ENCODE measurements at places on chromosomes 5 and 9.

DNA sequence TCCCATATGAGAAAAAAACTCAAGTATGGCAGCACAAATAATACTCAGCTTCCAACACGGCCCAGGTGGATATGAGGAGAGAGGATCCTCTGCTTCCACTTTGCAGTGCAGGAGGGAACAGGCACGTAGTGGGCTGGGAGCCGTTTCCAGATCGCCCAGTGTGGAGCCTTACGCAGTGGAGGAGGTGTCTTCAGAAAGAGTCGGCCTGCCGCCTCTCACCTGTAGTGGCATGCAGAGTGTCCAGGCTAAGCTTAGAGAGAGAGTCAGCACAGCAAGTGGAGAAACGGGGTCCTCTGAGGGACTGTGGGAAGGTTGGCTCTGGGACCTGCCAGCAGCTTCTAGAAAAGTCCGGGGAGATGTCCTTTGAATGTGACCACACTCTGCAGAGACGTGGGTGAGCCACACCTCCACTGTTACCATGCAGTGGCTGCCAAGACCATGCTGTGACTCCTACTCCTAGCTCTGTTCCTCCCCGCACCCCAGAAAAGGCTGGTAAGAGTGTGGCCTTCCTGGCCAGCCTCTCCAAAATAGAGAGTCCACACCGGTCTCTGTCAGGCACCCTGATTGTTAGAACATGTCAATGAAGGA lies 3.5 kb upstream of the SEMA4D start:
- no peak for DNase-seq

- DNase-seq = no peak
Measured at GRCh38 chr5:127184851-127185250, 105.7 kb upstream of the MEGF10 start.

DNA sequence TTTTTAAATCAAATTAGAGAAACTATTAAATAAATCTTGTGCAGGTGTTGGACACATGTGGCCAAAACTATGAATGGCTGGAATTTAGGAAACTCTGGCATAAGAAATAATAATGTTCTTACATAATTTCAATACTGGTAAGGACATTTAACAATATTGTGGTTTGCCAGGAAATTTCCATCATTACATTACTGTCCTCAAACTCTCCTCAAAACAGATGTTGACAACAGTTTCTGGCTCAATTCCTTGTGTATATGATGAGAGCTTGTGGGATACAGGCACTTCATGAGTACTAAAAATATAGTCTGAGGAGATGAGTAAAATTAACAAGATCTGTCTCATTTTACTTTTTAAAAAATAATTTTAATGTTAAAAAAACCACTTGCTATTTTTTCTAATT lies 27.9 kb downstream of the MCTP1 start:
- DNase-seq = no peak

DNA sequence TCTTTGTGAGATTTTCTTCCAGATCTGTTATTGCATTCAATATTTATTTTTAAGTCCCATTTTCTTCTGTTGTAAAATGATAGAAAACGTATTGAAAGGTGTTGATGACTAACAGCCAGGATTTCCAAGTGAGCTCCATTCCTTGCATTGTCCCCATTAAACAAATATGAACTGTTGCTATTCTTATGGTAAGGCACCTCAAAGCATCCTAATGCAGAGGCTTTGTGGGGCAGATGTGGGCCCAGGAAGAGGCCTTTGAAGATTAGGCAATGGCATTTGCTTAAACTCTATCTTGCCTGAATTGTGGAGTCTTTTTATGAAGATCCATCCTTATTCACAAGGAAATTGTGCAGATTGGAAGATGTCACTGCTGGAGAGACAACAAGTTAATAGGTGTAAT lies 38.9 kb downstream of the NTRK2 start:
- DNase-seq = no peak

DNA sequence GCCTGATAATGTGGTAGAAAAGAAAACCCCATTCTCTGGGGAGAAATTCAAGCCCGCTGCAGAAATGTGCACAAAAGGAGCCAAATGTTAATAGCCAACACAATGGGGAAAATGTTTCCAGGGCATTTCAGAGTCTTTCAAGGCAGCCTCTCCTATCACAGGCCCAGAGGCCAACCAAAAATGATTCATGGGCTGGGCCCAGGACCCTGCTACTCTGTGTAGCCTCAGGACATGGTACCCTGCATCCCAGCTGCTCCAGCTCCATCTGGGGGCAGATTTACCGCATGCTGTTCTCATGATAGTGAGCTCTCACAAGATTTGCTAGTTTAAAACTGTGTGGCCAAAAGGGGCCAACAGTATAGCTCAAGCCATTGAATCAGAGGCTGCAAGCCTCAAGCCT lies 41.1 kb downstream of the RAPGEF6 start:
- no peak for DNase-seq

DNA sequence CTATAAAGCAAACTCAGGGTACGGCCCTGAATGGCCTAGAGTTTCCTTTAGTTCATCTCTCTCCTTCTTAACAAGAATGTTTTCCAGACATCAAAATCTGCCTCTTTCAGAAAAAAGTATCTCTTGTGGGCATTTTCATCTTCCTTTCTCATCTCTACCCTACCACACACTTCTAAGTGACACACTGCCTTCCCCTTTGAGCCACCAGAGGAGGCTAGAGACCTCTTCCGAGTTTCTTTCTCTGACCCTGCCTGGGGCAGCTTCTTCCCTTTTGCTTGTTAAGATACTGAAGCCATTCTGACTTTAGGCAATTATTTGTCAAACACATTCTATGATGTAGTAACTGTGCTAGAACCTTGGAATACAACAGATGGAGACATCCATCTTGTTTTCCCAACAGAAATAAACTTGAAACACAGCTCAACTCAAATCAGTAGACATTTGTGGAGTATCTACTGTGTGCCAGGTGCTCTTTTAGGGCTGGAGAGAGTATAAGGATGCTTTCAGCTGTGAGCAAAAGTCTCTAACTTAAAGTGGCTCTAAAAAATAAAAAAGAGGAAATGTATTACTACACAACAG lies 8.6 kb upstream of the SV2C start:
- no peak for DNase-seq

DNA sequence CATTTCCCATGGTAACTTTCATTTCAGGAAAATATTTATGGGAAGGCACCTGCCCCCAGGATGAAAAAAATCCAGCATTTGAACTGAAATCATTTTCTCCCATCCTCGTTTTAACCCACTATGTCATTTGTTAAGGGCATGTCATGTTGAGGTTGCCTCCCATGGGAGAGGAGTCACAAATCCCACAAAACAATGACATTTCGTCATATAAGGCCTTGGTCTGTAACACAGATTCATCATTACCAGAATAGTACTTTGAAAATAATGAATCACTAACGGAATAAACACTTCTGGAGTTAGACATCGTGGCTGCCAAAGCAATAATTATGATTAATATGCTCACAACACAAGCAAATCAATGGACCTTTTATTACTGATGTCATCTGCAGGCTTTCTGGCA lies 274.1 kb downstream of the NDUFS4 start:
- DNase-seq = no peak

DNA sequence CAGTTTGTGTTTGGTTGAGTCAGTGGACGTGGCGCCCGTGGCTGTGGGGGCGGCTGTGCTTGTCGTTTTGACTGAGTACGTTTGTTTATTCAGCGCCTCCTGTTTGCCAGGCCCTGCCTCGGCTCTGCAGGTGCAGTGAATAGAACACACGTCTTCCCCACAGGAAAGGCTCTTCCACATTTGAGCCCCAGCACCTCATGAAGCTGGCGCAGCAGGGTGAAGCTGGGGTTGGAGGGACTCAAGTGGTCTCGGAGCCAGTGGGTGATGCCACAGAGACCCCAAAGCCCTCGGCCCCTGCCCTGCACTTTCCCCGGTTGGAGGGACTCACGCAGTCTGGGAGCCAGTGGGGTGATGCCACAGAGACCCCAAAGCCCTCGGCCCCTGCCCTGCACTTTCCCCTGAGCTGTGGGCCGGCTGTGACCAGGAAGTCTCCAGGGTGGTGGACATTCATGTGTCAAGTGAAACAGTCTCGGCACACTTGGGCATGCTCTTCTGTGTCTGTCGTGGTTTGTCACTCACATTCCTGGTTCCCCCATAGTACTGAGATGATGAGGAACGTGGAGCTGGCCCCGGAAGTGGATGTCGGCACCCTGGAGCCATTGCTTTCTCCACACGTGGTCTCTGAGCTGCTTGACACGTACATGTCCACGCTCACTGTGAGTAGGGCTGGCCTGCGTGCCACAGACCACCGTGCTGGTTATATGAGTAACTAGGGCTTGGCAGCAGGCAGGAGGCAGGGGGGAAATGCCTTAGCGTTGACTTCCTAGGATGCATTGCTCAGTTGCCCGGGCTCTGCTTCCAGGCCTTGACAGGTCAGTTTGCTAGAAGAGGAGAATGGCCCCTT lies 13.6 kb downstream of the EXOC3 start:
- DNase-seq = peak; percentile 67

- no peak for DNase-seq
Measured at GRCh38 chr5:66854416-66854815, 258.2 kb downstream of the MAST4 start.

GRCh38 chr5:171424726-171425125 lies 5.3 kb downstream of the FGF18 start:
- no peak for DNase-seq

- DNase-seq = no peak
Measured at GRCh38 chr9:129408535-129409215, 212.2 kb downstream of the C9orf50 start.

DNA sequence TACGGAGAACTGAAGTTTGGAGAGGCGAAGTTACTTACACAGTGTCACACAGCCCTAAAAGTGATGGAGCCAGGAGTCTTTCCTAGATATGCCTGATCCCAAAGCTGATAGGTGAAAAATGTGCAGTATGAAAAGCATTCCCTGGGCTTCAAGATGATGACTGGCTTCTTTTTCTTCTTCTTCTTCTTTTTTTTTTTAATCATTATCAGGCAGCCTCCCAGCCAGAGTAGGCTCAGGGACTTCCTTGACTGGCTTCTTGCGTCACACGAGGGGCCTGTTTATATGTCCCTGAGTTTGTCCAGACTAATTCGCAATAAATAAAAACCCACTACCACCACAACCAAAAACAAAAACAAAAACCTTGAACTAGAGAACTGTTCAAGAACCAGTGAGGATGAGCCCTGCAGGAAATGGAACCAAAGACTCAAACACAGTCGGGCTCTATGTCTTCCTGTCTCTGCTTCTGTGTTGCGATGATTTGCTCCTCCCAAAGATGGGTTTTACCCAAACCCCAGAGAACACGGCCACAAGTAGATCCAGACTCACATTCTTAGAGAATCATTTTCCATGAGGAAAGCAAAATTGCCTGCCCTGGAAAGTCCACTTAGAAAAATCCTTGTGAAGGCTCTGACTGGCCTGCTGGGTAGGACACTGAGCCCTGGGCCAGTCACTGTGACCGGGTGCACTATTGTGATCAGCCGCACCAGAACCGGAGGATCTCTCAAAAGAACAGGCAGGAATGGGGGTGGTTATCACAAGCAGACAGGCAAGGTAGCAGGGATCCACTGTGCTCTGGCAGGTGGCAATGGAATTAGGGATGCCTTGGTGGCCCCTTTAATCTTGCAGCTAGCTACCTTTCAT lies 38.0 kb upstream of the ADAM19 start:
- DNase-seq = no peak

DNA sequence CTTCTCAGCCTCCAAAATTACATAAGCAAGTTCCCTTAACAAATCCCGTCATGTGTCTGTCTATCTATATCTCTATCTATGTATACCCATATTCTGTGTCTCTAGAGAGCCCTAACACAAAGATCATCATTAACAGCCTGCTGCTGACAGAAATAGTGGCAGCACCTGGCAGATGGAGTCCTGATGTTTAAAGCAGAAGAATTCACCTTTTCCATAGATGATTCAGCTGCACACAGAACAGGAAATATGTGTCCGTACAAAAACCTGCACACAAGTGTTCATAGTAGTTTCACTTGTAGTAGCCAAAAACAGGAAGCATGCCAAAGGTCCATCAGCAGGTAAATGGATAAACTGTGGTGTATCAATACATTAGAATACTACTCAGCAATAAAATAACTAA lies 45.0 kb upstream of the ACO1 start:
- DNase-seq = no peak

- DNase-seq = no peak
Measured at GRCh38 chr9:37564916-37565315, 11.3 kb downstream of the FBXO10 start.

- no peak for DNase-seq
Measured at GRCh38 chr9:84374516-84374915, 34.0 kb upstream of the SLC28A3 start.

GRCh38 chr5:11261241-11261640 lies 500.2 kb upstream of the DAP start:
- DNase-seq = no peak

DNA sequence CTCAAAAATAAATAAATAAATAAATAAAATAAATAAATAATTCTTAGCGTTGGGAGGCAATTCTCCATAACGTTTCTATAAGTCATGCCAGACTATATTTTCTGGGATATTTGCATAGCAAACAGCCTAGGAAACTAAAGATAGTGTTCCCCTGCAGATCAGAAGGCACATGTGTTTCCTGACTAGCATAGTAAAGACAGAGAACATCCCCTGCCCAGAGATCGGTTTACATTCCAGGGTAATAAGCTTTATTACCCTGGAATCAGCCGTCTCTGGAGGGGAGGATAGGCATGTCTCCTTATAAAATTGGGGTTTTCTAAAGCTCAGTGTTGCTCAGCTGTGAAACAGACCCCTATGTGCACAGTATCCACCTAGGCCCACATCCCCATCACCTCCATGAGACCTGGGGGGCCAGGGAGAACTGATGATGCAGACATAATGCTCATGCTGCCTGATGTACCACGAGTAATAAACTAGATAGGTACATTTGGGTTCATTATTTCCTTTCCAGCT lies 36.9 kb upstream of the IFNK start:
- no peak for DNase-seq

DNA sequence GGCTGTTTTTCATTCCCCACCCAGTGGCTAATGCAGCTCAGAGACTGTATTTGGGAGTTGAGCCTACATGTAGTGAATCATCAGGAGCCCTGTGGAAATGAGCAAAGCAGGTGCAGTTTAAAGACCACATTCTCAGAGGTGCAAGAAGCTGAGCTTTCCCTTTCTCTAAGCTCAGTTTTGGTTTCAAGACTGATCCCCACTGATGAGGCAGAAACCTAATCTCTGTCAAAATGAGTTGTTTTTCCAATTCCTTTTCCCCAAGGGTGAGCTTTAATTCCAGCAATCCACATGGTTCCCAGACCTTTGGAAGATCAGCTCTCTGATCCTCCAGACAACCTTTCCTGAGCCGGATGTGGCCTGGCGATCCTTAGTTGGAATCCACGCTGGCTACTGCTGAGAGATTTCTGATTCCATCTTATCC lies 420.5 kb downstream of the EBF1 start:
- no peak for DNase-seq

GRCh38 chr9:26706223-26706622 lies 186.4 kb downstream of the CAAP1 start:
- DNase-seq = no peak

All from RWPE2 (cell line).